ENCODE measurements at places on chromosomes 5 and 9. TPM values are rescaled to one million over a fixed set of nuclear protein-coding genes. Genes with fewer than 3 reads are reported as not detected.

GRCh38 chr9:120931231-120932085, 4.9 kb upstream of the TRAF1 start:
- peak overlapping the region; percentile 96 for H3K27ac ChIP-seq
- H3K27me3 ChIP-seq, result no peaks in the 10 kb centered on the region
- H3K4me3 ChIP-seq, result peak overlapping the region; percentile 88
- peaks cover 6% of the 10 kb centered on the region for H3K36me3 ChIP-seq

DNA sequence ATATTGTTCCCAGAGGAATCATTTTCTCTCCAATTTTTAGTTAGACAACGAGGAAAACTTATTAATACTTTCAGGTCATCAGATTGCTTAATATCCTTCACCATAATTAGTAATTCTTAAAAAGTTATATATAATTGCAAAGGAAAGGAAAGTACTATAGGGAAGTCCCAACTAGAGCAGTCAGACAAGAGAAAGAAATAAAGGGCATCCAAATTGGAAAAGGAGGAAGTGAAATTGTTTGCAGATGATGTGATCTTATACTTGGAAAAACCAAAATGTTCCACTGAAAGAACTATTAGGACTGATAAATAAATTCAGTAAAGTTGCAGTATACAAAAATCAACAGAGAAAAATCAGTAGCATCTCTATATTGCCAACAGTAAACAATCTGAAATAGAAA, 223.5 kb upstream of the MEF2C start:
- H3K36me3 ChIP-seq, result no peaks in the 10 kb centered on the region
- H3K27ac ChIP-seq, result no peak overlapping the region
- DNase-seq, result no peak
- H3K4me3 ChIP-seq, result no peak overlapping the region
- H3K27me3 ChIP-seq, result no peaks in the 10 kb centered on the region
- no peaks in the 10 kb centered on the region for H3K4me1 ChIP-seq

- no peaks in the 10 kb centered on the region for H3K27me3 ChIP-seq
- no peak overlapping the region for H3K27ac ChIP-seq
- DNase-seq, result no peak
- no peaks in the 10 kb centered on the region for H3K4me1 ChIP-seq
Observed at GRCh38 chr9:136180586-136180985, 24.3 kb downstream of the LHX3 start.

GRCh38 chr5:126972062-126972895, 58.1 kb downstream of the MARCHF3 start:
- no peaks in the 10 kb centered on the region for H3K27me3 ChIP-seq
- H3K27ac ChIP-seq, result peak overlapping the region; percentile 94
- peaks cover 49% of the 10 kb centered on the region for H3K4me1 ChIP-seq
- peaks cover 2% of the 10 kb centered on the region for H3K36me3 ChIP-seq
- peak; percentile 36 for DNase-seq
- H3K4me3 ChIP-seq, result peak overlapping the region; percentile 60

DNA sequence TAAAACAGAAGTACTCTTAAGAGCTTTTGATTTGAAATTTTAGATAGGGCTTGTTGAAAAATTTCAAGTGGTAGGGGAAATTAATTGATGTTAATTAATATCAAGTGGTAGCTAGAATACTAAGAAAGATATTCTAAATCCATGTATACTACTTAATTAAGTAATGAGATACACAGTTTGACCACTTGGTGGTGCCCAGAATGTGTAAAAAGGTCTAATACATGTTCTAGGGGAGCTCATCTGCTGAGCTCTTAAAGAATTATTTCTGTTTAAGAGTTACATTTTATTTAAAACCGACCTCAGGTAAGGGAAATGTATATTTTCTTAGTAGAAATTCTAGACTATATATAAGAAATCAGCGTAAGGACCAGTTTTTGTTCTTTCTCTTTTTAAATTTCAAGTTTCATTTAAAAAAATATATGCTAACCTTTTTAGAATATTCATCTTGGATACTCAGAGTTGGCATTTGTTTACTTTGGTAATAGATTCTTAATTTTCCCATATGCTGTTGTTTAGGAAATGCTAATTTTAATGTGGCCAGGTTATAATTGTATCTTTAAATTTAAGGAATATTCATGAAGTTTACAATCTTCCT, 61.5 kb downstream of the LNPEP start:
- H3K36me3 ChIP-seq, result peaks cover 22% of the 10 kb centered on the region
- peaks cover 26% of the 10 kb centered on the region for H3K4me1 ChIP-seq
- H3K27ac ChIP-seq, result no peak overlapping the region
- no peak overlapping the region for H3K4me3 ChIP-seq
- DNase-seq, result peak; percentile 8
- no peaks in the 10 kb centered on the region for H3K27me3 ChIP-seq

DNA sequence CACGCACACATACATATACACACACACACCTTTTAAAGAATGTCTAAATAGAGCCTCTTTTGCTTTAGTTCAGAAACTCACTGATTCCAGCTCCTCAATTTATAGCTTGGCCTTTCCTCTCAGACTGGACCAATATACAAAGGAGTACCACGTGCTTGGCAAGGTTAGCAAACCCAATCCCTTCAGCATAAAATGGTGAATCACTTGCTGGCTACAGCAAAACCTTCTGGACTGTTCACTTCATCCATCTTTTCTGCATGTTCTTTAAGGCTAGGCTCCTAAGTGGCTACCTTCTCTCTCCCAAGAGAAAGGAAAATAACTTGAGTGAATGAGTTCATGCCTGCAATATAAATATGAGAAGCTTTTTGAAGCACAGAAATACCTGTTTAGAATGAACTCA, 109.7 kb downstream of the LPAR1 start:
- H3K27ac ChIP-seq, result no peak overlapping the region
- DNase-seq, result no peak
- no peaks in the 10 kb centered on the region for H3K27me3 ChIP-seq

DNA sequence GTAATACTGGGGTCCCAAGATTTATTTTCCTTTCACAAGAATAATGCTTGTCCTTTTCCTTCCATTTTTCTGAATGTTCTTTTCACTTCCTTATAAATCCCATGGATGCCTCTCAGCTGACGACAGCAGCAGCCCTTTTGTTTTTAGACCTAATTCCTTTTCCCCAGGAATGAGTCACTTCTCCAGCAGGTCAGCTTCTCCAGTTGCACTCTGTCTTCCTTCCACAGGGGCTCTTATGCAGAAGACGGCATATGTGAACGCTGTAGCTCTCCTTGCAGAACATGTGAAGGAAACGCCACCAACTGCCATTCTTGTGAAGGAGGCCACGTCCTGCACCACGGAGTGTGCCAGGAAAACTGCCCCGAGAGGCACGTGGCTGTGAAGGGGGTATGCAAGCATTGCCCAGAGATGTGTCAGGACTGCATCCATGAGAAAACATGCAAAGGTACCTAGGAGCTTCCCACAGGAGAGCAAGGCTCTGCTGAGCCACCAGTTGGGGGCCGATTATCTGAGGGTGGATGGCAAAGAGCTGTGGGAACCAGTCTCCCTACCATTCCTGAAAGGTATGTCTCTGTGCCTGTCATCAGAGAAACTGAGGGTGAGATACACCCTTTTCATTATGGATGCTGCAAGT, 72.9 kb downstream of the RFK start:
- no peak overlapping the region for H3K4me3 ChIP-seq
- no peaks in the 10 kb centered on the region for H3K36me3 ChIP-seq
- H3K27ac ChIP-seq, result no peak overlapping the region

DNA sequence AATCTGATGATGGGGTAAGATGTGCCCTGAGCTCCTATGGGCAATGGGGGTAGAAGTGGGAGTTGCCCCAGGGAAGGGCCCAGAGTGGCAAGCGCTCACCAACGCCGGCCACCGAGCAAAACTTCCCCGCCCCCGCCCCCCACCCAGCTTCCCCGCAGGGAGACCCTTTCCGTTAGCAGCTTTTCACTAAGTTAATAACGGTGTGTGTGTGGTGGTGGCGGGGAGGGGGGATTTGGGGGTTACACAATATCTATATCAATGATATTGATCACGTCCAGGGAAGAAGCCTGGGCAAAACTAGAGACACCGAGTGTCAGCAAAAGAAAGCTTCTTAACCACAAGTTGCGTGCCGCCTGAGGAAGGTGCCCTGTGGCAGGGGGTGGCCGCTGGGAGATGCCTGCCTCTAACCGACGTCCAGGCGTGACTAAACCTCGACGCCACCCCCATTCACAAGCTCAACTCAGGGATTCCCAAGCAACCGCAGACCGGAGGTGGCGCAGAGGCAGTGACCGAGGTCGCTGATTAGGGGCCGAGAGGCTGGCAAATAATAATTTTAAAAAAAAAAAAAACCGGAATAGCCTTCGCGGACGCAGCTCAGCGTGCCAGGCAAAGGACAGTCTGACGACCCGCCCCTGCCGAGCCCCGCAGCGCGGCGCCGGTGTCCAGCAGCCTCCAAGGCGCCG, 222.6 kb downstream of the MEF2C start:
- H3K4me1 ChIP-seq, result peaks cover 14% of the 10 kb centered on the region
- DNase-seq, result peak; percentile 21
- H3K27me3 ChIP-seq, result peaks cover 71% of the 10 kb centered on the region
- H3K36me3 ChIP-seq, result peaks cover 4% of the 10 kb centered on the region
- H3K27ac ChIP-seq, result no peak overlapping the region

- no peak overlapping the region for H3K4me3 ChIP-seq
- H3K27ac ChIP-seq, result peak overlapping the region; percentile 69
- H3K36me3 ChIP-seq, result peaks cover 22% of the 10 kb centered on the region
- H3K27me3 ChIP-seq, result no peaks in the 10 kb centered on the region
- peaks cover 41% of the 10 kb centered on the region for H3K4me1 ChIP-seq
Observed at GRCh38 chr5:65978251-65978650, 51.9 kb downstream of the ERBIN start.

DNA sequence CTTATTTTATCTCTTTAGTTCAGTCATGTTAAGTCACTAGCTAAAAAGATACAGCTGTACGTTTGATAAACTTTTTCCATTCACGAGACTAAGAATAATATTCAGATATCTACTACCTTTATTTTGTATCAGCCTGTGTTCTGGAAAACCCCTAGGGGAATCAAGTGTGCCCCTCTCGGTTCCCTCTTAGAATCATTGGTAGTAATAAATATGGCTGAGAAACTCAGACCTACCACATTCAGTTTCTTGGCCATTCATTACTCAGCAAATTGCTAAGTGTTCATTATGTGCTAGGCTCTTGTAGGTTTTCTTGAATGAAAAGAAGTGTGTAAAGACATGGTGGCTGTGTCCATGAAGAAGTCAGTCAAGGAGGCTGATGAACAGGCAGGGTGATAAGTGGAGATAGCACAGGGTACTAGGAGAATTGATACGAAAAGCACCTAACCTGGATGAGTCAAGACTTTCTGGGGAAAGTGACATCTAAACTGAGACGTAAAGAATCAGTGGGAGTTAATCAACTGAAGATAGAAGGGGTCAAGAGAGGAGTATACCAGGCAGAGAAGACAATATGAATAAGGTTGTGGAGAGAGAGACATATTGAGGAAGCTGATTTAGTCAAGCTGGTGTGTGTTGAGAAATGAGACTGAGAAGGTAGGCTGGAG, 86.2 kb downstream of the CSNK1G3 start:
- no peak overlapping the region for H3K27ac ChIP-seq
- no peak overlapping the region for H3K4me3 ChIP-seq
- H3K36me3 ChIP-seq, result peaks cover 2% of the 10 kb centered on the region
- no peak for DNase-seq
- no peaks in the 10 kb centered on the region for H3K27me3 ChIP-seq
- peaks cover 8% of the 10 kb centered on the region for H3K4me1 ChIP-seq

GRCh38 chr9:82369251-82369945, 380.8 kb downstream of the SPATA31D1 start:
- no peak overlapping the region for H3K27ac ChIP-seq
- H3K4me3 ChIP-seq, result no peak overlapping the region
- H3K36me3 ChIP-seq, result peaks cover 2% of the 10 kb centered on the region
- no peaks in the 10 kb centered on the region for H3K4me1 ChIP-seq
- no peaks in the 10 kb centered on the region for H3K27me3 ChIP-seq

DNA sequence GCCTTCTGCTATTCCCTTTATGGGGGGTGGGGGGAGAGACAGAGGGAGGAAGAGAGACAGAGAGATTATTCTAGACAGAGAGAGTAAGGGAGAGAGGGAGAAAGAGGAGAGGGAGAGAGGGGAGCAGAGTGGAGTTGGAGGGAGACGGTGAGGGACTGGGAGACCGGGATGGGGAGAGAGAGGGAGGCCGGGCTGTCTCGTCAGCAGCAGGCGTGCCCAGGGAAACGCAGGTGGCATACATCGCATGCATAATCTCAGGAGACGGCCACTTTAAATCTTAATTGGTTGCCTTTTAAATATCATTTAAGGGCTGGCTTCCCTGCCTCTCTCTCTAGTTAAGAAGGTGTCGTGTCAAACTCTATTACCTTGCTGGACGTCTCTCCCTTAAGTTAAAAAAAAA, 8.4 kb downstream of the IRX4 start:
- no peak for DNase-seq
- H3K27ac ChIP-seq, result no peak overlapping the region
- H3K27me3 ChIP-seq, result peaks cover 52% of the 10 kb centered on the region

DNA sequence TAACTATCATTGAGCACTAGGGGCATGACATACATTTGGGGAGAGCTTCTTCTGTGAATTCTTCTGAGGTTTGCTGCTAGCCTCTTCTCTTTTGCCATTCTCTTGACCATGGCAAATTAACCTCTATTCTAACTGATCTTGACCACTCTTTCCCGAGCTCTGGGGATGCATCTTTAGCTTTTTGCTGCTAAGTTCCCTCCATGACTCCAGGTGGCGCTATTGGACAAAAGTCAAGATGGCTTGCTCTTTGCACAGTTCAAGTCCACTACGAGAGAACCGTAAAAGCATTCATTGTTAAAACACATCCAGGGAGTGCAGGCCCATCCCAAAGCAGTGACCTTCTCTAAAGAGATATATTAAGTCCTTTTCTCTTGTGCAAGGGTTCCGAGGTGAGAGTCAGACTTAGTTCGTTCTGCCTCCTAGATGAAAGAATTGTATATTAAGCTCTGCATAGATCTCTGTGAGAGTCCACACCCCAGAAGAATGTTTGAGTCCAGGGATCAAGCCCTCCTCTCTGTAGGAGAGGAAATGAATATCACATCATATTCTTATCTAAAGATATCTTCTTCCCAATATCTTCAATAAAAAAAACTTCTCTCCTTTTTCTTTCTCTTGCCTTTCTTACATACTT, 1152.9 kb upstream of the CDH6 start:
- H3K4me1 ChIP-seq, result no peaks in the 10 kb centered on the region
- H3K36me3 ChIP-seq, result no peaks in the 10 kb centered on the region
- H3K4me3 ChIP-seq, result no peak overlapping the region
- H3K27ac ChIP-seq, result no peak overlapping the region

DNA sequence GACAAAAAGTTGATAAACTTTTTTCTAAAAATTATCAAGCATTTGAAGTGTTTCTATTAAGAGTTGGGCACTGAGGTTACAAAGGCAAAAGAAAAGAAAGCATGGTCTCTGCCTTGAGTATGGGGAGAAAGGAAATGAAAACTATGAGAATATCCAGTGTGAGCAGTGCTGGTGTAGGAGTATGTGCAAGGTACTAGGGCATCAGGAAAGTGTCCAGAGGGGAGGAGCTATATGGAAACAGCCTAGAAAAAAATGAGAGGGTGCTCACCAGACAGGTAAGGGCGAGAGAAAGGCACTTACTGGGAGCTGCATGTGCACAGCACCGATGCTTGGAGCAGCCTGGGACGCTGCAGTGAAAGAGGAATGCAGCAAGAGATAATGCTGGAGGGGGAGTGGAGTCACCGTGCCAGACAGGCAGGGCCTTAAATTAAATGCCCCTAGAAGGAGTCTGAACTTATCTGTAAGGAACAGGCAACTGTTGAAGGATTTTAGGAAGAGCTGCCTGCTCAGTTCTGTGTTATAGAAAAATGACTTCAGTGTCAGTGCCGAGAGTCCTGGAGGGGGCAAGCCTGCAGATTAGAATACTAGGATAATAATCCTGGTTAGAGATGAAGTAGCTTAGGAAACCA, 14.0 kb downstream of the MCC start:
- no peak overlapping the region for H3K4me3 ChIP-seq
- H3K36me3 ChIP-seq, result no peaks in the 10 kb centered on the region
- H3K27ac ChIP-seq, result no peak overlapping the region
- H3K4me1 ChIP-seq, result no peaks in the 10 kb centered on the region

Gene ACOT12
- not detected for total RNA-seq

Gene RASGEF1C
- total RNA-seq, result not detected

Gene PCDHGA8
- total RNA-seq, result not detected

Gene STXBP1
- total RNA-seq, result 26.6 TPM

Gene KCNN2
- total RNA-seq, result not detected

Data from activated T-cell treated with anti-CD3 and anti-CD28 coated beads, Interleukin-2, amount 50 U/mL, for 72 hours (primary cell).